ENCODE measurements at places on chromosomes 16 and 17.

- no peak overlapping the region for H3K4me3 ChIP-seq
- no peaks in the 10 kb centered on the region for H3K27me3 ChIP-seq
- no peak overlapping the region for H3K27ac ChIP-seq
- peaks cover 4% of the 10 kb centered on the region for H3K4me1 ChIP-seq
- H3K36me3 ChIP-seq: no peaks in the 10 kb centered on the region
These were observed 16.2 kb upstream of the CD300E start for GRCh38 chr17:74639704-74640151.

DNA sequence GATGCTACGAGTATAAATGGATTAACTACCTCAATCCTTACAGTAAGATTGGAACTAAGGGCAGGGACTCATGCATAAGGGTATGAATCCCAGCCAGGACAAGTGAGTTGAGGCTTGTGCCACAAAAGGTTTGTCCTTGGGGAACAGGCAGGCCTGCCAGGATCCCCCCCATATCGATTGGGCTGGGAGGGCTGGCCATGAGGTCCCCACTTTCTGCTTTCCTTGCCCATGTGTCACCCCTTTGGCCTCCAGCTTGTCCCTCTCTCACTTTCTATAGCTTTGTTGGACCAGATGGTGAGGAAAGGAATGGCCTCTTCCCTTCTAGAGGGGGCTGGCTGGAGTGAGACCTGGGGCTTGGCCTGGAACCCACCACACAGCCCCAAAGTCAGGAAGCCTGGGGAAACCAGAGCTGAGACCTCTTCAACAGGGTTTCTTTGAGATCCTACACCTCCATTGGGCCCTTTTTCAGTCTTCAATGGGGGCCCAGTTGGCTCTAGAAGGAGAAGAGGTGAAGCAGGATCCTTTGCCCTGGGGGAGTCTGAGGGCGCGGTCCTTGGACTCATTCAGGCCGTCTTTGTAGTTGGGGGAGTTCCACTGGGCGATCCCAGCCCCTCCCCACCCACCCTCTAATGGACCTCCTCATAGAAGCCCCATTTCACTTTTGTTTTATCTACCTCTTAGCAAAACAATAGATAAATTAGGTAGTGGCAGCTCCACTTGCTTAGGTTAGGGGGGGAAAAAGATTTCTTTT, 57.3 kb downstream of the IGF2BP1 start:
- peaks cover 33% of the 10 kb centered on the region for H3K36me3 ChIP-seq
- no peak overlapping the region for H3K27ac ChIP-seq
- no peak overlapping the region for H3K4me3 ChIP-seq
- no peaks in the 10 kb centered on the region for H3K27me3 ChIP-seq

- no peaks in the 10 kb centered on the region for H3K27me3 ChIP-seq
- peaks cover 3% of the 10 kb centered on the region for H3K4me1 ChIP-seq
- no peak for DNase-seq
- no peak overlapping the region for H3K4me3 ChIP-seq
These were observed 10.2 kb upstream of the LYZL6 start for GRCh38 chr17:35953720-35954119.

DNA sequence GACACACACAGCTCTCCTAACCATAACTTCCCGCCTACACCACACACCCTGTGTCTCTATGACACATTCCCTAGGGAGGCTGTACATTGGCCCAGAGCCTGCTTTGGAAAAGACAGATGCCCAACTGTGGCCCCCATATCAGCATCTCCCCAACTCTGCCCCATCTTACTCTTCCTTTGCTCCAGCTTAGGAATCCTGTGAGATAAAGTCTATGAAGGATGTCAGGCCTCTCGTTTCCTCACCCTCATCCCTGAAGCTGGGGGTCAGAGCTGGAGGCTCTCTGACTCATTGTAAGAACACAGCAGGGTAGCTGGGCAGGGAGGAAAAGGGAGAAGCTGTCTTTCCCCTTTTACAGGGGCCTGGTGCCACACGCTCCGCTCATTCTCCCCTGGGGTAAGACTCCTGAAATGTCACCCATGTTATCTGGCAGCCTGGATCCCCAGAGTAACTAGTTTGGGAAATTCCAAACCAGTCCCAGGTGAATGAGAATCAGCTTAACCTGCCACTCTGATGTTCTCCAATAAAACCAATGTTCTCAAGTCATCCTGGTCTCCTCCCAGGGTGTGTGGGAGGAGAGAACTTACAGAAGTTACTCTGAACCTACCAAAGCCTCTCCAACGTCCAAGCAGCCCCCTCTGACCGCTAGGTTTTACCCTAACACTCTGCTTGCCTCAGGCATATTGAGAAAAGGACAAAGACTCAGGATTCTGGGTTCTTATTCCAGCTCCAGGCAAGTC, 2.8 kb downstream of the RAPGEFL1 start:
- H3K27ac ChIP-seq: no peak overlapping the region
- no peak overlapping the region for H3K4me3 ChIP-seq
- H3K36me3 ChIP-seq: peaks cover 3% of the 10 kb centered on the region
- DNase-seq: no peak
- H3K27me3 ChIP-seq: no peaks in the 10 kb centered on the region

DNA sequence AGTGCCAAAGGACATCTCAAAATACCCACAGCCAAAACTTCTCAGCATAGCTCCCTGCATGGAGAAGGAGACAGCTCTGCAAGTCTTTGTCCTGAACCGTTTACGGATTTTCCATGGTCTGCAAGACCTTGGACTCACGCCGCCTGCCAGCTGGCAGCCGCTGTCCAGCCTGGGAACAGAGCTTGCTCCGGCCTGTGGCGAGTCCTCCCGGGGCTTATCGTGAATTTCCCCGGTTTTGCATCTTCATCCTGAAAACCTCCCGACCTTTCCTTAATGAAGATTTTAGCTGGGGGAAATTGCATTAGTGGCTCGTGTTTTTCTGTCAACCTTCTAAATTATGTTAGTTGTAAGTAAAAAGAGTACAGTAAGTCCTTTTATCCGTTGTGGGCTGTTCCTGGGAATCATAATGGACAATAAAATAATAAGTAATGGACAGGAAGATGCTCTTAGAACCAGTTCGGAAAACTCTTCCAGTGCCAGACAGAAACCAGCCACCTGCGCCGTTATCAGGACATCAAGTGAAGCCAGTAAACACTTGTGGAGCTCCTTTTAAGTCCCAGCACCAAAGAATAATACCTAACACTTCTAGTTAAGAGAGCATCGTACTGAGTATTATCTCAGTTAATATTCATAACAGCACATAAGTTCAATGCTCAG, 112.4 kb upstream of the NOL11 start:
- no peak overlapping the region for H3K27ac ChIP-seq
- no peaks in the 10 kb centered on the region for H3K36me3 ChIP-seq
- H3K4me1 ChIP-seq: no peaks in the 10 kb centered on the region
- H3K4me3 ChIP-seq: no peak overlapping the region

DNA sequence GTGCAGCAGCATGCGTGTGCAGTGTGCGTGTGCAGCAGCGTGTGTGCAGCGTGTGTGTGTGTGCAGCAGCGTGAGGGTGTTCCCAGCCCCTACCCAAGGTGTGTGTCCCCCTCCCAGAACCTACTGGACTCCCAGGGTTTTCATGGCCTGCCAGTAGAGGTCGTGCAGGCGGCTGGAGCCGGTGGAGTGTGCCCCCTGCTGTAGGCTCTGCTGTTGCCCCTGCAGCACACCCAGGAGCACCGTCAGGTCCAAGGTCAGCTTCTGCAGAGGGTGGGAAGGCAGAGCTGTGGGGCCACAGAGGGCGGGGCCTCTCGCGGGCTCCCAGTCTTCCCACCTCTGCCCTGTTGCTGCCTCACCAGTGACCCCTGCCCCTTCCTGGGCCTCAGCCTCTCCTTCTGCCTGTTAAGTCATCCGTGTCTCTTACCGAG, 14.9 kb downstream of the MYBBP1A start:
- H3K4me1 ChIP-seq: no peaks in the 10 kb centered on the region
- H3K27ac ChIP-seq: no peak overlapping the region
- no peak overlapping the region for H3K4me3 ChIP-seq
- peaks cover 67% of the 10 kb centered on the region for H3K36me3 ChIP-seq
- H3K27me3 ChIP-seq: no peaks in the 10 kb centered on the region

GRCh38 chr17:64750891-64751677, 89.0 kb upstream of the SMURF2 start:
- no peaks in the 10 kb centered on the region for H3K4me1 ChIP-seq
- no peak overlapping the region for H3K27ac ChIP-seq

DNA sequence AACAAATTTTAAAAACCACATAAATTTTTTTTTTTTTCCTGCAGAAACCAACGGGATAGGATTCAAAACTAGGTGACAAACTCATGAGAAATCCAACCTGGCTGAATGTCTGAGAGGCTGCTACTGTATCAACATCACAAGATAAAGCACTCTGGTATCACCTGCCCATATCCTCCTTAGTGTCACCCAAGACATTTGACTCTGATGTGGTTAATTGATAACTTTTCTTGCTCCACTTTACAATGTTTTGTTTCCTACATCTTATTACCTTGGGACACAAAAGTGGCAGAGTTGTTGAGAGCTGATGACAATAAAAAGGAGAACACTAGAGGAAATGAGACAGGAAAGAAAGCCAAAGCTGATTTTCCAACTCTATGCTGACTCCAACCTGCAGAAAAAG, 4.0 kb upstream of the FBXL20 start:
- no peak overlapping the region for H3K27ac ChIP-seq
- DNase-seq: no peak
- no peaks in the 10 kb centered on the region for H3K27me3 ChIP-seq
- peaks cover 2% of the 10 kb centered on the region for H3K4me1 ChIP-seq
- no peak overlapping the region for H3K4me3 ChIP-seq
- H3K36me3 ChIP-seq: peaks cover 30% of the 10 kb centered on the region

DNA sequence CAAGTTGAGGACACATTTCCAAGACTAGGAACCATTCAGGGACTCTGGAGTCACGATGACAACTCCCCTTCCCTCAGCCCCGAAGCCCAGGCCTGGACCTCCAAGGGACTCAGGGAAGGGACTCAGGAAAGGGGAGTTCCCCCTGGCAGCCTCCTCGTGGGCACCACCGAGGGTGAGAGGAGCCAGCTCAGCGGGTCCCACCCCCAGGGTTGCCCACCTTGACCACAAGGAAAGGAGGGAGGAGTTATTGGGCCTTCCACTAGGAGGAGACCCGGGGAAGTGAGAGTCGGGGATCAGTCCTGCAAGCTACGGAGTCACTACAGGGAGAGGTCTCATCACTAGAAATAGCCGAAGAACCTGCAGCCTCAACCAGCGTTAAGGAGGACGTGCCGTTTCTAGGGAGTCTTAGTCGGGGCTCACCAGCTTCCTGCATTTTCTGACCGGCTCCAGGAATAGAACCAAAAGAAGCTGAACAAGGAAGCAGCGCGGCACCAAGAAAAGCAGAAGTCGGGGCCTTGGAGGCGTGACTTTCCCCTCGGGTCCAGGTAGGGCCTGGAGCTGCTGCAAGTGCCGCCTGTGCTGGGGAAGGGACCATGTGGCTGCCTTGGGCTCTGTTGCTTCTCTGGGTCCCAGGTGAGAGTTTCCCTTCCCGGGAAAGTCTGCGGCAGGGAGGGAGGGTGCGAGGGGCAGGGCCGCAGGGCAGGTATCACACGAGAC, at the start of gene CD300A:
Gene CD300A (plus strand): TSS at position 524 of the 717 bp plus-strand sequence. CDS start 70 bp downstream, at position 594.
- H3K27me3 ChIP-seq: peaks cover 27% of the 10 kb centered on the region
- peaks cover 10% of the 10 kb centered on the region for H3K4me1 ChIP-seq
- no peaks in the 10 kb centered on the region for H3K36me3 ChIP-seq
- H3K27ac ChIP-seq: no peak within 1 kb of the TSS
- no peak for DNase-seq

GRCh38 chr17:79549141-79549915, 61.5 kb downstream of the RBFOX3 start:
- H3K4me3 ChIP-seq: no peak overlapping the region
- H3K27me3 ChIP-seq: no peaks in the 10 kb centered on the region
- H3K4me1 ChIP-seq: peaks cover 7% of the 10 kb centered on the region
- peaks cover 2% of the 10 kb centered on the region for H3K36me3 ChIP-seq
- no peak overlapping the region for H3K27ac ChIP-seq

DNA sequence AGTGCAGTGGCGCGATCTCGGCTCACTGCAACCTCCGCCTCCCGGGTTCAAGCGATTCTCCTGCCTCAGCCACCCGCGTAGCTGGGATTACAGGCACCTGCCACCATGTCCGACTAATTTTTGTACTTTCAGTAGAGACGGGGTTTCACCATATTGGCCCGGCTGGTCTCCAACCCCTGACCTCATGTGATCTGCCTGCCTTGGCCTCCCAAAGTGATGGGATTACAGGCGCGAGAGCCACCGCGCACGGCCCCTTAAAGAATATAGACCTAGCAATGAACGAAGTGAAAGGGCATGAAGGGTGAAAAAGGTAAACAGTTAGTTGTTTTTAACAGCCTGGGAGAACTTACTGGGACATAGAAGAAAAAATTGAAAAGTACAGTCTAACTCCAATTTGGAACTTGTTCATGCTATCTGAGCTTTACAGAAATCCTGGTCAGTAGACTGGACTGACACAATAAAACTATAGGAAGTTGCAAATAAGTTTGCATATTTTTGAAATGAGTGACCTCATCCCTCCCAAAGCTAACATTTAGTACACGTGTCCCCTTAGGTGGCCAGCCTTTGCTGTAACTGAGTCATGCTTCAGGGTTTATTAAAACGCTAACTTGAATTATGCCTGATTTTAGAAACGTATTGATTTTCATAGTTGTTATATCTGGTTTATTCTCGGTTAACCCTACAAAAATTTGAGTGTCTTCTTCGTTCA, 1.8 kb downstream of the COG1 start:
- no peak overlapping the region for H3K4me3 ChIP-seq
- H3K4me1 ChIP-seq: peaks cover 4% of the 10 kb centered on the region
- no peak for DNase-seq
- H3K27me3 ChIP-seq: no peaks in the 10 kb centered on the region
- peaks cover 28% of the 10 kb centered on the region for H3K36me3 ChIP-seq

DNA sequence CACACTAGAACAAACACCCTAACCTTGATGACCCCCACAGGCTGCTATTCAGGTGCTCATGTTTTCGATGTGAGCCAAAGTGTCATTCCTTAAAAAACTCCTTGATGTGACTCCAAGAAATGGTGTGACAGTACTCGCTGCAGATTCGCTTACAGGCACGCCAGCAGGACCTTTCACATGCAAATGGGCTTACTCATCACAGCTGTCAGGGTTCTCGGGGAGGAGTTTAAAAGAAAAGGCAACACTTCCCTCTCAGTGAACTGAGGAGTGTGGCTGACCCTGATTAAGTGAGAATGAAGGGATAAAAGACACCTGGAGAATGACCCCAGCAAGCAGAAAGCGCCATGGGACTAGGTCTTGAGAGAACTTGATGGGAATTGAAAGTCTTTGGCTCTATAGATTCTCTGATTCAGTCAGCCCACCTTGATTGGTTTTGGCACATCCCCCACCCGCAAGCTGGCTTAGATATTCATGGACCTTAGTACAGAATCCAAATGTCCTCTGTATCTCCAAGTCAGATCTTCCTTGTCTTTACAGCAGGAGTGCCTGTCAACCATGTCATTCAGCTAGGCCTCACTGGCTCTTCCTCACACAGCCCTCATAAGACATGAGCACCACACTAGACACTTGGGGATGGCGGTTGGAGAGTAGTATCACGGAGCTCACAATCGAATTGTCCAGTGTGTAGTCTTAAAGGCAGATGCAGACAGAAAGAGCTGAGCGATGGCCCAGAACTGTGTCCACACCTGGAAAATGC, 82.6 kb downstream of the HIC1 start:
- peaks cover 20% of the 10 kb centered on the region for H3K4me1 ChIP-seq
- H3K36me3 ChIP-seq: no peaks in the 10 kb centered on the region
- no peaks in the 10 kb centered on the region for H3K27me3 ChIP-seq
- DNase-seq: peak; percentile 64
- H3K4me3 ChIP-seq: no peak overlapping the region

All from neuronal stem cell (in vitro differentiated cells).